ENCODE measurements at places on chromosomes 12 and 14.

DNA sequence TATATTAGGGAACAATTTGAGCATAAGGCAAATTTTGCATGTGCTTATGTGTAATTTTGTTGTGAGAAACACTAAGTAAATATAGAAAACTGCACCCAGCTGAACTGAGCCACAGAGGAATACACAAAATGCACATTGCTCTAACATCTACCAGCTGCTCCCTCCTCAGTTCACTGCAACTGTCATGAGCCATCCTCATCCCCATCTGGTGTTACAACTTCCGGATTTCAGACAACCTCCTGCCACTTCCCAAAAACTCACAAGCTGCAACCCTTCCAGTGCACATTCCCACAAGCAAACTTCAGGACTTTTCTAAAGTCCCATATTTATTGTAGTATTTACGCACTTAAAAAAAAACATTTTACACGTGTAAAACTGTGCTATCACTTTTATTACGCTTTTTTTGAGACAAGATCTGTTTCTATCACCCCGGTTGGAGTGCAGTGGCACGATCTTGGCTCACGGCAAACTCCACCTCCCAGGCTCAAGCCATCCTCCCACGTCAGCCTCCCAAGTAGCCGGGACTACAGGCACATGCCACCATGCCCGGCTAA is 169.1 kb upstream of the TBX3 start:
- H3K36me3 ChIP-seq: no peaks in the 10 kb centered on the region
- no peak overlapping the region for H3K4me3 ChIP-seq
- no peak for DNase-seq
- no peaks in the 10 kb centered on the region for H3K27me3 ChIP-seq

DNA sequence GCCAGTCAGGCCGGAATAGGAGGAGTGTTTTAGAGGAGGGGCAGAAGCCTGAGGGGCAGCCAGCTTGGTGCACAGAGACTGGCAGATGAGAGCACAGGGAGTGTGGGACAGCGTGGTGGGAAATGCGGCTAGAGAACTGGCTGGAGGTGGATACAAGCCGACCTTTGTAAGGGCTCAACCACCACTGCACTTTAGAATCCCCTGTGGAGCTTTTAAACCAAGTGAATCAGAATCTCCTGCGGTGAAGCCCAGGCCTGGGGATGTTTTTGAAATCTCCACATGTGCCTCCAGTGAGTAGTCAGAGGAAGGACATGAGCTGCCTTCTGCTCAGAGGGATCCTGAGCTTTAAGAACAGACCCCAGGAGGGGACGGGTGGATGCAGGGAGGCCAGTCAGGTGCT is 10.9 kb upstream of the PCED1B start:
- H3K4me3 ChIP-seq: no peak overlapping the region
- no peaks in the 10 kb centered on the region for H3K27me3 ChIP-seq
- H3K4me1 ChIP-seq: no peaks in the 10 kb centered on the region
- H3K27ac ChIP-seq: no peak overlapping the region
- H3K36me3 ChIP-seq: no peaks in the 10 kb centered on the region

GRCh38 chr12:71731439-71732356 is 23.0 kb upstream of the RAB21 start:
- no peak overlapping the region for H3K4me3 ChIP-seq
- H3K4me1 ChIP-seq: no peaks in the 10 kb centered on the region
- H3K27me3 ChIP-seq: peaks cover 1% of the 10 kb centered on the region
- DNase-seq: no peak
- H3K36me3 ChIP-seq: no peaks in the 10 kb centered on the region

DNA sequence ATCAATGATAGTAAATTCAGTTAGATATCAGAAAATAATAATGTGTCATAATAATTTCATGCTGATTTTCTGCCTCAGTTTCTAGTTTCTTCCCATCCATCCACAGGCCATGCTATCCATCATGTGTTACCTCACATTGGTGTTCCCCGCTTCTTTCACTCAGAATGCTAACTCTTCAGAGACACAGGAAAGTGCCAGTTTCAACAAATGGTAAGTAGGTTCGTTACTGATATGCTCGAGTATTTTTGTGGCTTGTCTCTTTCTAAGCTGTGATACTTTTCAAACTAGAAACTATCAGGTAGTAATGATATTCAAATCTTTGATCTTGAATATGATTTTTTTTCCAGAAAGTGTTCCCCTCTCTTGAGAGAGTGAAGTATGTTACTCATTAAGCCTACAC is 1.5 kb downstream of the KLRB1 start:
- H3K4me3 ChIP-seq: peak overlapping the region; percentile 70
- H3K27ac ChIP-seq: peak overlapping the region; percentile 90
- H3K4me1 ChIP-seq: peaks cover 29% of the 10 kb centered on the region
- peaks cover 28% of the 10 kb centered on the region for H3K36me3 ChIP-seq
- no peak for DNase-seq

DNA sequence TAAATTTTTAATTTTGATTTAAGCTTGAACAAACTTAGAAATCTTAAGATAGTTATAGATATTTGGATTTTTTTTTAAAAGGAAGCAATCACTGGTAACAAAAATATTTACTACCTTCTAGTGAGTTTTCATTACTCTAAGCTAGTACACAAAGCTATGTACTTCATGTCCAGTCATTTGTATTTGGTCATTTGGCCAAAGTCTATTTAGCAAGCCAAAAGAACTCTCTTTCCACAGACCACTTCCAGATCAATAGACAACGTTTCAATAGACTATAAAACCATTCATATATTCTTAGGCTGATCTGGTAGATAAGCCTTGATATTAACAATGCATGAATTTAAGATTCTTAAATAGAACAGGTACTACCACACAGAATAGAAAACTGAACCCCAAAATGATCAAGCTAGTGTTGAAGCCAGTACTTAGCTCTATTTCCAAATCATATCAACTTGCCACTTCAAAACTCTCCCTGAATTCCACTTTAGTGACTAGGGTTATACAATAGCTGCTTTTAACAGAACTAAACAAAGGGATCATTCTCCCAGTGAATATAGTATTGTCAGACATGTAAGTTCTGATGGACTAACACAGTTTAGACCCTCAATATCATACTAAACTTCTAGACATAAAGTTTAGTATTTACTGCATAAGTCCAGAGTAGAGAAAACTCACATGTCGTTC is 21.7 kb downstream of the CAPRIN2 start:
- H3K4me1 ChIP-seq: peaks cover 7% of the 10 kb centered on the region
- H3K36me3 ChIP-seq: peaks cover 35% of the 10 kb centered on the region
- no peak for DNase-seq
- H3K27me3 ChIP-seq: no peaks in the 10 kb centered on the region
- no peak overlapping the region for H3K27ac ChIP-seq
- no peak overlapping the region for H3K4me3 ChIP-seq

DNA sequence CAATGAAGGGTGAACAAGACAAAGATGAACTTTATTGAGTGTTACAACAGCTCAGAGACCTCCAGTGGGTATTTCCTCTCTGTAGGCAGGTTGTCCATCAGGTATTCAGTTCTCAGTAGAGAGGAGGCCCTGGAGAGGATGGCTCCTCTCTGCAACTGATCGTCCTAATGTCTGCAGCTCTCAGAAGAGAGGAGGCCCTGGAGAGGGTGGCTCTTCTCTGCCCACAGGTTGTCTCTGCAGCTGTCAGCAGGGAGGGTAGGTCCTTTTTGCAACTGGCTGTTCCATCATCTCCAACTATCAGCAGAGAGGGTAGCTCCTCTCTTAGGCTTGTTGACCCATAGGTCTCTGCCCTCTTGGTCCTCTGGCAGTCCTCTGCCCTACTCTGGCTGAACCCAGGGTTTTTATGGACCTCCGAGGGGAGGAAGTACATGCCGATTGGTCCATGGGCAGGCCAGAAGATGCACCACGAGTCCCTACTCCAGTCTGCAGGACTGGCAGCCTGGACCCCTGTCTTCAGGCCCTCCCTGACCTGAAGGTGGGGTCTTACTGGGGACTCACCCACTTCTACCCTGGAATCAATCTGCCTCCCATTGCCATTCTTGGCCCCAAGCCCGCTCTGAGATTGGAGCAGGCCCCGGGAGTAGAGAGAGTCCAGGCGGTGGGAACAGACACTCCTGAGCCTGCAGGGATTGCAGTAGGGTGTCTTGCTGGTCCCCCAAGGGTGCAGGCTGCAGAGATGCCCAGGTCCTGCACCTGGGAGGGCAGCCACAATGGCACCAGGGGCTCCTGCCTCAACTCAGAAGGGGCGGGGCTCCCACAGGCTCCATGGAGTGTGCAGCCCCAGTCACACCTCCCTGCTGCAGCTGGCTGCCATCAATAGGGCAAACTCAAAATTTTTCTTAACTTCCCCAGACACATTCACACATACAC is 2.3 kb downstream of the TMEM116 start:
- peak overlapping the region; percentile 91 for H3K4me3 ChIP-seq
- H3K27ac ChIP-seq: peak overlapping the region; percentile 33
- H3K27me3 ChIP-seq: no peaks in the 10 kb centered on the region
- H3K4me1 ChIP-seq: peaks cover 30% of the 10 kb centered on the region
- peaks cover 33% of the 10 kb centered on the region for H3K36me3 ChIP-seq
- DNase-seq: no peak

- H3K4me1 ChIP-seq: no peaks in the 10 kb centered on the region
- no peak overlapping the region for H3K4me3 ChIP-seq
- H3K27ac ChIP-seq: no peak overlapping the region
- DNase-seq: no peak
- H3K27me3 ChIP-seq: peaks cover 23% of the 10 kb centered on the region
Observed at GRCh38 chr14:72008666-72009065, 76.4 kb downstream of the RGS6 start.

DNA sequence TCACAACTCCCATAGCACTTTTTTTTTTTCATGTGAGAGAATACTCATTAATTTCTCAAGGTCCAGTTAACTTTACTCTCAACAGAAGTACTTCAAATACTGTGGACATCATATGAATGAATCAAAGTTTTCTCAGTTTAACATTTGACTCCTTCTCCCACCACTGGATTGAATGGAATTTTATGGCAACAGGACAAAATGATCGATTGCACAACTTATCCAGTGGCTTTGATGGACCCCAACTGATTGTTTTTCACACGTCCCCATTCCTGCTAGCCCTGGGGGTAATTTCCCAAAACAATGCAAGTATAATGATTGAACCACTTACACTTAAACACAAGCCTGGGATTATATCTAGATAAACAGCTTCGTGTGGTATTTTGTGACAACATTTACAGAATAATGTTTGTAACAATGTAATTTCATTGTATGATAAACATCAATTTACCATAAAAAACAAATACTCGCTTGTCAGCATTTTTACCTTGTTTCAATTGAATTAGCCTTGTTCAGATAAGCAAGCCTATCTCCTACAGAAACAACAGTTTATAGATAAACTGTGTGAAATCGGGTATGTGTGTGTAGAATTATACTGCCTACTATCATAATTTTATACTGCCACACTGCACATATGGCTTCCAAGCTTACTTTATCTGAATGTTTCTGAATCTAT is 60.9 kb downstream of the SOX5 start:
- H3K27me3 ChIP-seq: no peaks in the 10 kb centered on the region
- no peaks in the 10 kb centered on the region for H3K4me1 ChIP-seq
- H3K36me3 ChIP-seq: no peaks in the 10 kb centered on the region
- H3K4me3 ChIP-seq: no peak overlapping the region
- DNase-seq: no peak
- H3K27ac ChIP-seq: no peak overlapping the region
